ENCODE measurements at places on chromosomes 7 and 10. TPM values are rescaled to one million over a fixed set of nuclear protein-coding genes. Genes with fewer than 3 reads are reported as not detected.

Gene KEL
- total RNA-seq, result 7.7 TPM

Gene VGF
- total RNA-seq, result 22.5 TPM

DNA sequence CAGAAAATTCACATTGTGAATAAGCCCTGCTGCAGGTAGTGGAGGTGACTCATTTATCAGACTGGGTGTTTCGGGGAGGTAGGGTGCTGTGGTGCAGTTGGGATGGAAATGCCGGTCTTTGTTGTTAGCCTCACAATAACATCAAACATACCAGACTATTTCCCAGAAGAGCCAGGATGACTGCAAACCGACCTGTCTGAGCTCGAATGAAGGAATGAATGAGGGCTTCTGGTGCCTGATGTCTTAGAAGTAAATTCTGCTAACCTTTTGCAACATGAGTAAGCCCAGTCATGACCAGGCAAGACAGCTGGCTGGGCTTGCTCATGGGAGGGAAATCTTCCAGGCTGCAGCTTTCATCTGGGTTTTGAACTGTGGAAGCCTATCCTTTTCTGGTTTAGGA is 2.4 kb upstream of the VDAC2 start:
- no peak for DNase-seq

Gene TMEM270
- total RNA-seq, result not detected

DNA sequence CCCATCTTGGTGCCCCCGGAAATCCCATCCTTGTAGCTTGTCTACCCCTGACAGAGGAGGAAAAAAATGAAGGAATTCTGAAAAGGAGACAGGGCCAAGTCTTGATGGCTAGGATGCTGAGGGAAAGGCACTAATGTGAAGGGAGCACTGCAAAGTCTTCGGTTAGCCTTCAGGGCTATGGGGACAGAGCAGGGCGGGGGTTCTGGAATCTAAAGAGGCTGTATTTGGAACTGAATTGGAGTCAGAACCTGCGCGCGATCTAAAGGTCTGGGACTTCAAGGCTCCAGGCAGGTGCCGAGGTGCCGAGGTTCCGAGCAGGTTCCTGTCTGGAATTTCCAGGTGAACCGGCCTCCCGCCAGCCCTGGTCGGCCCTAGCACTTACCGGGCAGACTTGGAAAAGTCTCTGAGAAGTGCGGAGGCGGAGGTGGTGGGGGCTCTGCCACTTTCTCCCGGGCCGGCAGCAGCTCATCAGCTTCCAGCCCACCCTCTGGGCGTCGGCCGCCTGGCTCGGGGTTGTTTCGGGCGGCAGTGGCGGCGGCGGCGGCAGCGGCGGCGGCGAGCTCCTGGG is 781 bp downstream of the GBX1 start:
- DNase-seq, result peak; percentile 83

- DNase-seq, result no peak
Observed at GRCh38 chr10:121531076-121531829, 67.0 kb downstream of the FGFR2 start.

- no peak for DNase-seq
Observed at GRCh38 chr10:86946213-86947155, 10.9 kb downstream of the MMRN2 start.

- DNase-seq, result no peak
Observed at GRCh38 chr10:33643042-33643441, 308.6 kb upstream of the NRP1 start.

Gene TAC1
- 0.97 TPM for total RNA-seq

- no peak for DNase-seq
Observed at GRCh38 chr7:54426406-54426805, 115.8 kb upstream of the VSTM2A start.

Gene BICC1
- total RNA-seq, result 0.33 TPM

Gene C7orf33
- total RNA-seq, result not detected

DNA sequence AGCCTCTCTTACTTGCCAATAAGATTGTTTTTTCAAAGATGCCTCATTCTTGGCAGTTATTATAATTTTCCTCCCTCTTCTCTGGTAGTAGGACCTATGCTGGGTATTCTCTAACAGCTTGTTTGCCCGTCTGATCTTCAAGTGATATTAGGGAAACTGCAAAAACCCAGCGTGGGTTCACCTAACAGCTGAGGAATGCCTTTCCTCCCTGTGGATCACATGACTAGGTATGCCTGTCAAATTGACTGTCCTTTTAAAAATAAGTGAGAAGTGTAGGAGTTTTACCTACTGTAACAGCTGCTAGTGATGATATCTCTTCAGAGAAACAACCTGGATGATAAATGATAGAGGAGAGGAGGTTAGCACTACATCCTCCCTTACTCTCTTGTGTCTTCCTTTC is 22.0 kb downstream of the HECTD2 start:
- no peak for DNase-seq

Gene GNAI1
- 35.3 TPM for total RNA-seq

GRCh38 chr10:17406036-17406834 is 48.2 kb downstream of the ST8SIA6 start:
- no peak for DNase-seq

DNA sequence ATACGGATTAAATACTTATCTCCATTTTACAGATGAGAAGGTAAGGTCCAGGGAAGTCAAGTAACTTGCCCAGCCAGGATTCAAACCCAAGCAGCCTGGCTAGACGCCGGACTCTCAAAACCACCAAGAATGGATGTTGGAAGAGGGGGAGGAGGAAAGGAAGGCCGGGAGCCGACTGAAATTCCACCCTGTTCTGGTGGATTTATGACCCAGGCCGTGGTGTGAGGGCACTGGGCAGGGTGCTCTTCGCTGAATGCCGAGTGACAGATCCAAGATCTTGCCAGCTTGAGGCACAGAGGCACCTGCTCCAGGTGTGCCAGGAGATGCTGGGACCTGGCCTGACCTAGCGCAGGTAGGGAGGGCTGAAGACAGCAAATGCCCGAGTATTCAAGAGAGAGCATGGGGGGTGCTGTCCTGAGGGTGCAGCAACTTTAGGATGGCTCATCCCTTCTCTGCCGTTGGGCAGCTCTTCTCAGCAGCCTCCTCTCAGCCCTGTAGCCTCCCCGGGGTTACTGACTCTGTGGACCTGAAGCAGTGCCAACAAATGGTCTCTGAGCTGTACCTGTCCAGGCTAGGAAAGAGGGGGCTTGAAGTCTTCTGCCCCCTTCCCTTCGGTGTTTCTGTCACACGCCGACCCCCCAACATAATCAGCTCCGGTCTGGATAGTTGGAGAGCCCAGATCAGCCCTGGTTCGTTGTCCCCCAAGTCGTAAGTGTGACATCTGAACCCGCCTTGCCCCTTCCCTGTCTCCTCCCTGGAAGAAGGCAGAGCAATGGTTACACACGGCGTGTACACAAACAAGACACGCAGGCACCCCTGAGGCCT is 713 bp downstream of the LOXL4 start:
- no peak for DNase-seq

Gene DLG5
- 28.2 TPM for total RNA-seq

GRCh38 chr10:95813054-95813685 is 57.2 kb downstream of the ENTPD1 start:
- DNase-seq, result no peak

Gene OIT3
- 0.10 TPM for total RNA-seq

Gene FRAT1
- total RNA-seq, result 6.2 TPM

GRCh38 chr10:104318326-104318725 is 19.9 kb downstream of the ITPRIP start:
- no peak for DNase-seq

DNA sequence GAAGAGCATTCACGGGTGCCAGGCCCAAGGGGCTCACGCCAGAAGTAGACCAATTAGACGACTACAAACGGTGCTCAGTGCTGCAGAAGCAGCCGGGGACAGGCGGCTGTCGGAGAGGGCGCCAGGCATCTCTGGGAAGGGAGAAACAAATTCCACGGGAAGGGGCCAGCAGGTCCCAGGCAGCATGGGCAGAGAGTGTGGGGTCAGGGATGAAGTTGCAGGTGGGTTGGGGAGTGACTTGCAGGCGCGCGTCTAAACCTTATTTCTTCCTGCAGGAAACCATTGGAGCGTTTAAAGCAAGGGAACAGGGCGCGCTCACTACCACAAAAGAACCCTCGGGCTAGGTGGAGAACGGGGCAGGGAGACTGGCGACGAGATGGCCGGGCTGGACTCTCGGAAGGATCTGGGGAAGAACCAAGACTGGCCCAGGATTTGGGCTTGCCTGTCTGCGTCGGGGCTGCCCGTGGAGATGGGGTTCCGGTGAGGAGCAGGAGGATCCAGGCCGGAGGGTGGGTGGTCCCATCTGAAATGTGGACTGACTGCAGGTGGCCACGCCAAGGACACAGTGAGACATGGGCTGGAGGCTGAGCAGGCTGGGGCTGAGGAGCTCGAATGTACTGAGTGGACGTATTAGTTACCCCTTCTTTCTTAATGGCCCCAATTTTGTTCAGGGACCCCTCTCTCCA is 116.3 kb upstream of the DIP2C start:
- DNase-seq, result no peak

Gene HOXA7
- total RNA-seq, result not detected

DNA sequence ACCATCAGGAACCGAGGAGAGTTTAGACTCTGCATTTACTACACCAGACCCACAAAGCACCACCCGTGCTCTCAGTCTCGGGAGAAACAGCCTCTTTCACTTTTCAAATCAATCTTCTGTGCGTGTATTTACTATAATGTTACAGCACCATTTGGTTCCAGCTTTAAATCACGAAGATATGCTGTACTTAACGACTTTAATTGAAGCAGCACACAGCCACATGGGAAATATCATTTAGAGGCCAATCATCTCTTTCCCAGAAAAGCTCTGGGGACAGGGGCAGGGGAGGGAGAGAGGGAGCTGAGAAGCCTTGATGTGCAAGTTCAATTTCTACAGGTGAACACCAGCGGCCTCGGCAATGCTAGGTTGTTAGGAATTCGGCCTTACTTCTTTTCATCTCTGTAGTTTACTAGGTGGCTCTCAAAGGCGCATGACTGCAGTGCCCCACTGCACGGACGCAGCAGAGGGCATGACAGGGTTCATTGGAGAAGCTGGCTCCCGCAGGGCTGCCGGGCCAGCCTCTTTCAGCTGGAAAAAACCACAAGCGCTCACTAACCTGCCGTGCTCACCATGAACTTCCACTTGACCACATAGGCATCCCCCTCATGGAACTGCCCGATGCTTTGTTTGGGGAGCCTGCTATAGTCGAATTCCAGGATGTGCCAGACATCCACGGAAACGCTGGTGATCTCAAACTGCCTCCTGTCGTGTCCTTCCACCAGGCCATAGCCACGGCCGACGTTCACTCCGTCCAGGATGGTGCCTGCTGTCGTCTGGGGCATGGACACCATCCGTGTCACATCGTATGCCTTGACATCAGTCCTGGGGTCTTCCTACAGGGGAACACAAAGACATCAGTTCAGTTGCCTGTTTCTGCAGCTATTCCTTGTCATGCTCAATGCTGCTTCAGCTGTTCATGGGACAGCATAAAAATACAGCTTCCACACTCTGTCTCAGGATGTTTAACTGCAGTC is 154.5 kb downstream of the SVIL start:
- no peak for DNase-seq

Gene UPK3B
- total RNA-seq, result 0.07 TPM

Gene CCDC201
- not detected for total RNA-seq

Gene PYROXD2
- 9.5 TPM for total RNA-seq

DNA sequence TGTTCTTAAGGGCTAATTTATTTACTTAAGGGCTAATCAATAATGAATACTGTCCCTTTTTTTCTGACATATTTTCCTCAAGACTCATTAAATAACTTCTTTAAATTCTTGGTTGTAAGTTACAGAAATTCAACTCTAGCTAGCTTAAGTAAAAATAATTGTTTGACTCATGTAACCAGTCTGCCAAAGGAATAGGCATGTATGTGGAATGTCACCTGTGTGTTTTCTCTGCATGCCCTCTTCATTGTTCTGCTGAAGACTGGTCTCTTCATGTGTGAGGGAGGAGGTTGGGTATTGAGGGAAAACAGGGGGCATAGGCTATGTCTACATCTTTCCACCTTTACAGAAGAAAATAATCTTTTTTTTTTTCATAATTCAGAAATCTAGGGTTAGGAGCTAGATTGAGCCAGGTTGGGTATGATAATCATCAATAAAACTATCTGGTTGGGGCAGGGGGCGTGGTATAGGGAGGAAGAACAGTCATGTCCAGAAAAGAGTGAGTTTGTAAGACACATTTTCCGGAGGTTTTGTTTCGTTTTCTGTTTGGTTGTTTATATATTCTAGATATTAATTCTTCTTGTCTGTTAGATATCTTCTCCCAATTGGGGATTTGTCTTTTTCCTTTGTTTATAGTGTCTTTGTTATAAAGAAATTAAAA is 37.9 kb downstream of the EXOC4 start:
- DNase-seq, result no peak

Gene SLC26A3
- not detected for total RNA-seq

DNA sequence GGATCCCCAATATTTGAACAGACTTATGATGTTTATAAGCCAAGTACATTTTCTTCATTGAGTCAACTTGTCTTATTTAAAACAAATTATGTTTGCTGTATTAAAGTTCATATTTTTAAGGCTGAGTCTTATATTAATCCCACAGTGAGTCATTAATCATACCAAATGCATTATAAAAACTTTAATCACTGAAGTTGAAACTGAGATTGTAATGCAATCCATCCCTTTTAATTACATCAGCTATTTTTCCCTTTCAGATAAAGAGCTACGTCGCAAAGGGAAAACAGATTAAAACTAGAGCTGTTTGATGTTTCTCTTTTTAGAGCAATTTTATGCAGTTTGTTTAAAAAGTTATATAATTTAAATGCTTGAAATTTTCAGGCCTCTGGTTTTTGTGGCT is 183.0 kb downstream of the ARID5B start:
- DNase-seq, result no peak

Gene DDC
- total RNA-seq, result 0.48 TPM

- DNase-seq, result no peak
Observed at GRCh38 chr10:102654566-102654965, 10.3 kb downstream of the TRIM8 start.

Gene PTF1A
- total RNA-seq, result 0.48 TPM

Gene LEP
- not detected for total RNA-seq

DNA sequence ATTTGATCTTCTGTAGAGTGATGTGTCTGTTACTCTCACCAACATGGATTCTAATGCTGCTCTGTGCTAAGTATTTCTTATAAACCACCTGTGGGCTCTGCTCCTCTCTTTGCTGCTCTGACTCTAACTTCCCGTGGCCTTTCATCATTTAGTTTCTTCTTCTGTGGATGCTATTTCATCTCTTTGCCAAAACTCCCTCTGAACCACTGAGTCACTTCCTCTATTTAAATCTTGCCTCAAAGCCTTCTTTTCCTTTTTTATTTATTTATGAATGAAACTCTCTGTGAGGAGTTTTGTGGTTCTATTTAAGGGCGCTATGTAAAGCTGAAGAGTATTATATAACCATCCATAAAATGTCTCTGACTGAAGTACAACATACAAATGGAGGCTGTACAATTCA is 538.5 kb downstream of the SUGCT start:
- no peak for DNase-seq

GRCh38 chr10:43141421-43141820 is 3.2 kb downstream of the CSGALNACT2 start:
- DNase-seq, result no peak

Gene HOXA11
- not detected for total RNA-seq

Gene IFIT1
- 4.0 TPM for total RNA-seq
